ENCODE measurements at places on chromosomes 5 and 9. TPM values are rescaled to one million over a fixed set of nuclear protein-coding genes. Genes with fewer than 3 reads are reported as not detected.

DNA sequence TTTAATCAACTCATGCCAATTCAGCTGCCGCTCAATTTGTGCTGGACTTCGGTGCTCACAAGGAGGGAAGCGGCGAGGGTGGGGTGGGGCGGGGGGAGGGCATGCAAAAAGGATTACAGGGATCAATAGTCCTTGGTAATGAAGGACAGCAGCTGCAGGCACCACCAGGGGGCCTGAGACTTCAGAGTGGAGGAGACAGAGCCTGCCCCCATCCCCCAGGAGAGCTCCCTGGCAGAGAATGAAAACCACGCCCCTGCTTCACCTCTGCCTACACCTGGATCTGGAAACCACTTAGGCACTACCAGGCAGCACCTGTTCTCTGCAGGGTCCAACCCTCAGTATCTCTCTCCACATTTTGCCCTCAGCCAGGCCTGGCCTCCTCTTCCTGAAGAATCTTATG is 155.6 kb downstream of the TRIM32 start:
- H3K27ac ChIP-seq = no peak overlapping the region
- H3K36me3 ChIP-seq = no peaks in the 10 kb centered on the region
- H3K4me3 ChIP-seq = no peak overlapping the region
- no peak for DNase-seq
- no peaks in the 10 kb centered on the region for H3K4me1 ChIP-seq

DNA sequence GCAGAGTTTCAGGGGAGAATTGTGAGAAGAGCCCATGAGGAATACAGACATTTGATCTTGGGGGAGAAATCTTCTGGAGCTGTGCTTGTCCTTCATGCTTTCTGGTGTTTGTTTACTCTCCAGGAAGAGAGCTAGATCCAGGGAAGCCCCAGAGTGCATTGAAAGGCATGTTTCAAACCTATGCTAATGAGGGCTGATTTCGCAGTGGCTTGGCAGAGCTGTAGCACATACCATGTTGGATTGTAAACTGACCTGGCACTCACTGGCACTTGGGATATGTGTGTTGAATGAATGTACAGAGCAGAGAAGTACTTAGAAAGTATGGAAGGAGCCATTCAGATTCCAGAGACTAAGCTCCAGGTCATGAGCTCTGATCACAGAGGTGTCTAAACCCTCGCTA is 30.9 kb downstream of the TNFSF8 start:
- H3K27me3 ChIP-seq = no peaks in the 10 kb centered on the region
- H3K36me3 ChIP-seq = no peaks in the 10 kb centered on the region
- H3K27ac ChIP-seq = no peak overlapping the region
- DNase-seq = no peak

DNA sequence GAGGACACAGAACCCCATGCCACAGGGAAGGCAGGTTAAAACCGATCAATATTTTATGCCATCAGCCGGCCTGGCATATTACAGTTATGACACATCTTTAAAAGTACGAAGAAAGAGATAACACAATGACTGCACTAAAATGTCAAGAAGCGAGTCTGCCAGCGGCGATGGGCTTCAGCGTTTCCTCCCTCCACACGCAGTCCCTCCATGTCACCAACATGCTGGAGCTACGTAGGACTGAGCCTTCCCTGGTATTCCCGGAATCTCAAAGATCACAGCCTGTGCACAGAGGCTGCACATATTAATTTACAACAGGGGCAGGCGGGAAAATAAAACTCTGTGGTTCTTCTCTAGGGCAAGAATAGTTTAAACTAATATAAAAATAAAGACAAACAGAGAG is 257.7 kb downstream of the IRX1 start:
- DNase-seq = no peak
- H3K4me3 ChIP-seq = no peak overlapping the region
- no peaks in the 10 kb centered on the region for H3K4me1 ChIP-seq
- H3K36me3 ChIP-seq = no peaks in the 10 kb centered on the region
- H3K27me3 ChIP-seq = no peaks in the 10 kb centered on the region

DNA sequence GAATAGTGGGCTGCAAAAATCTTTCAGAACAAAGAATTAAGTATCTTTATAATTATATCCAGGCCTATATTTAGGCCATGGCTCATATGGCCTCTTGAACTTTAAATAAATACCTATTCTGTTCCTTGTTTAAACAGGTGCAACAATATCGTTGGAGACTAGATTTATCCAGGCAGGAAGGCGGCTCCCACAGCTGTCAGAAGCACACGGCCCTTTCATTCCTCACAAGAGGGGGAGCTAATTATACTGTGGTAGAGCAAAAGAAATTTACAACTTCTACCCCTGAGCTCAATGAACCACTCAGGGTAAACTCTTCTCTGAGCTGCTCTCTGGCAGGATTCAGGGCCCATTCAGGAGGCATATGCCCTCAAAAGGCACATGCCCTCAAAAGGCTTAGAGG is 31.3 kb downstream of the TMEM174 start:
- no peaks in the 10 kb centered on the region for H3K36me3 ChIP-seq
- no peak for DNase-seq
- no peak overlapping the region for H3K4me3 ChIP-seq
- no peaks in the 10 kb centered on the region for H3K4me1 ChIP-seq

GRCh38 chr9:110622368-110622767 is 42.8 kb upstream of the SVEP1 start:
- no peak for DNase-seq
- no peaks in the 10 kb centered on the region for H3K27me3 ChIP-seq
- no peak overlapping the region for H3K27ac ChIP-seq
- no peak overlapping the region for H3K4me3 ChIP-seq
- no peaks in the 10 kb centered on the region for H3K36me3 ChIP-seq

- no peaks in the 10 kb centered on the region for H3K36me3 ChIP-seq
- no peak overlapping the region for H3K4me3 ChIP-seq
- no peaks in the 10 kb centered on the region for H3K27me3 ChIP-seq
- H3K4me1 ChIP-seq = no peaks in the 10 kb centered on the region
Observed at GRCh38 chr5:14818931-14819790, 52.4 kb downstream of the ANKH start.

DNA sequence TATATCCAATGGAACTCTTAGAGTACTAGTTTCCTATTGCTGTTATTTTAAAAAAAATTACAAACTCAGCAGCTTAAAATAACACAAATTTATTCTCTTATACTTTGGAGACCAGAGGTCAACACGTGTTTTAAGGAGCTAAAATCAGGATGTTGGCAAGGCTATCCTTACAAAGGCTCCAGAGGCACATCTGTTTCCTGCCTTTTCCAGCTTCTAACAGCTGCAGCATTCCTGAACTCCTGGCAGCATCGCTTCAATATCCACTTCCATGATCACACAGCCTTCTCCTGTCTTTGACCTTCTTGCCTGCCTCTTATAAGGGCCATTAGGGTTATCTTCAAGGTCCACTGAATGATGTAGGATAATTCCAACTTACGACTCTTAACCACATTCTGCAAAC is 92.2 kb upstream of the CCNG1 start:
- no peaks in the 10 kb centered on the region for H3K36me3 ChIP-seq
- no peak overlapping the region for H3K27ac ChIP-seq
- no peak for DNase-seq
- H3K27me3 ChIP-seq = no peaks in the 10 kb centered on the region
- no peak overlapping the region for H3K4me3 ChIP-seq

GRCh38 chr5:38367410-38367809 is 109.1 kb downstream of the EGFLAM start:
- no peaks in the 10 kb centered on the region for H3K36me3 ChIP-seq
- DNase-seq = no peak
- no peak overlapping the region for H3K27ac ChIP-seq
- no peak overlapping the region for H3K4me3 ChIP-seq

GRCh38 chr5:152389208-152389849 is 15.8 kb downstream of the NMUR2 start:
- no peak overlapping the region for H3K27ac ChIP-seq
- DNase-seq = no peak
- no peaks in the 10 kb centered on the region for H3K36me3 ChIP-seq

GRCh38 chr5:71460693-71461092 is 5.2 kb downstream of the BDP1 start:
- H3K4me3 ChIP-seq = no peak overlapping the region
- no peaks in the 10 kb centered on the region for H3K27me3 ChIP-seq
- H3K4me1 ChIP-seq = peaks cover 26% of the 10 kb centered on the region
- H3K27ac ChIP-seq = no peak overlapping the region
- H3K36me3 ChIP-seq = peaks cover 36% of the 10 kb centered on the region

DNA sequence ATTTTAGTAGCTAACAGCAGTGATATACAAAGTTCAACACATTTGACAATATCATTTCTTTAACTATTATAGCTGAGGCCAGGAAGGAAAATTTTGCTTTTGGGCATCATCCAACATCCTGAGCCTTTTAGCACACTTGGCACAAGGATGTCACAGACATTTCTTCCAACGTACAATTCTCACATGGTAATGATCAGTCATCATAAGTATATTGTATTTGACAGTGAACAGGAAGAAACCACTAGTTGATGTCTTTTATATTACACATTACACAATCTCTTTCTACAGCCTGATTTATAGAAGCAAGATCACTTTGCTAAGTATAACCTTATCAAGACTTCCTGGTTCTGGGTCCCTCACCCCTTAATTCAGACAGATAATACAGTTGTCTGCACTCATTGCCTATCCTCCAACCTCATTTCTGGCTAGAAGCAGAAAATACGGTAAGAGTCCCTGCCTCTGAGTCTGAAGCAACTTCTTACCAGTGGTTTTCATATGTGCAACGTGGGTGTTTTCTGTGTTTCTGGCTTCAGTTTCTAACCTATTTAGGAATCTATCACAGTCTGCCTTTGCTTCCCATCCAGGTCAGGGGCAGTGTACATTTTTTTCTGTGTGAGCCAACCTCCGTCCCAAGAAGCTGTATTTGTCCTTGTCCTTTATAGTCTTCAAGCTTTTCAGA is 167.8 kb downstream of the PAM start:
- H3K27ac ChIP-seq = no peak overlapping the region
- DNase-seq = no peak
- peaks cover 6% of the 10 kb centered on the region for H3K36me3 ChIP-seq
- H3K4me3 ChIP-seq = no peak overlapping the region

- no peak overlapping the region for H3K27ac ChIP-seq
- no peak for DNase-seq
- peaks cover 42% of the 10 kb centered on the region for H3K27me3 ChIP-seq
- no peaks in the 10 kb centered on the region for H3K4me1 ChIP-seq
Observed at GRCh38 chr5:55218967-55219366, 8.1 kb downstream of the MCIDAS start.

GRCh38 chr5:133552925-133553525 is 59.3 kb downstream of the FSTL4 start:
- no peaks in the 10 kb centered on the region for H3K4me1 ChIP-seq
- H3K36me3 ChIP-seq = no peaks in the 10 kb centered on the region
- H3K4me3 ChIP-seq = no peak overlapping the region

DNA sequence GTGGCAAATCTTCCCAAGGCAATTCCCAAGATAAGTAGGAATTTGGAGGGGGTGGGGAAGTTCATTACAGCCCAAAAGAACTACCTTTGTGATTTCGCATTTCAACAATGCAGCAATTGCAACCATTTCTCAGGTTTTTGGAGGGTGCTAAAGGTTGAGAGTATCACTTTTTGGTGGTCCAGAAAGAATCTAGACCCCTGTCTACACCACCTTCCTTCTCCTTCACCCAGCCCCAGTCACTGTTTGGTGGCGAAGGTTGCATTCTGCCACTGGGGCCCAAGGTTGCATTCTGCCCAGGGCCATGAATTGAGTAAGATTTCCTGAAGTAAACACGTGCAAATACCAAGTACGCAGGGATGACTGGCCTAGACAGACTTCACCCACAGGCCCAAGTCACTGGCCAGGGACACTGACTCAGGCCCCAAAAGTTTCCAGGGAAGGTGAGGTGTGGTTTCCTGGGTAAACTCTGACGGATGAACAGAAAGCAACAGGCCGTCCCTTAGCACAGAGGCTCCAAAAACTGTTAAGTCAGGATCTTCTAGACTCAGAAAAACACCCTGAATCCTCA is 5.7 kb downstream of the PDE6A start:
- H3K27ac ChIP-seq = no peak overlapping the region
- H3K36me3 ChIP-seq = no peaks in the 10 kb centered on the region
- DNase-seq = no peak
- no peaks in the 10 kb centered on the region for H3K27me3 ChIP-seq
- H3K4me3 ChIP-seq = no peak overlapping the region

DNA sequence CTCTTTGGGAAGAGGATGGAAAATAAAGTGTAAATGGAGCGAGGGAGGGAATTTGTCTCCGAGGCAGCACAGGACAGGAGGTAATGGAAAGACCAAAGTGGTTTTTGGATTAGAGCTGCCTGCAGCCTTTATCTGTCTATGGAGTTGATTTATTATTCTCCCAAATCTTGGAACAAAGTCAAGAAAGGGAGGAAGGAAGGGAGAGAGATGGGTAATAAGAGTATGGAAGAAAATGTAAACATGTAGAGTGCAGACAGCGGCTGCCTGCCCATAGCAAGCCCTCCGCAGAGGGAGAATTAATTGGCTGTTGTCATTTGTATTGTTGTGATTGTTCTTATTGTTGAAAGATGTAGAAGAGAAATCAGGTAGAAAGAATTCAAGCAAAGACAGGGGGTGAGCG is 15.7 kb downstream of the KCNIP1 start:
- no peak for DNase-seq
- no peak overlapping the region for H3K27ac ChIP-seq
- H3K4me1 ChIP-seq = peaks cover 6% of the 10 kb centered on the region
- H3K4me3 ChIP-seq = no peak overlapping the region
- H3K27me3 ChIP-seq = no peaks in the 10 kb centered on the region
- H3K36me3 ChIP-seq = no peaks in the 10 kb centered on the region

- H3K4me1 ChIP-seq = peaks cover 5% of the 10 kb centered on the region
- DNase-seq = no peak
- no peak overlapping the region for H3K27ac ChIP-seq
Observed at GRCh38 chr9:22240619-22241018, 206.0 kb upstream of the DMRTA1 start.

- no peaks in the 10 kb centered on the region for H3K36me3 ChIP-seq
- H3K27me3 ChIP-seq = no peaks in the 10 kb centered on the region
- H3K4me1 ChIP-seq = peaks cover 11% of the 10 kb centered on the region
- no peak overlapping the region for H3K4me3 ChIP-seq
- no peak for DNase-seq
- H3K27ac ChIP-seq = no peak overlapping the region
Observed at GRCh38 chr5:122434205-122434970, 122.4 kb downstream of the SNCAIP start.

DNA sequence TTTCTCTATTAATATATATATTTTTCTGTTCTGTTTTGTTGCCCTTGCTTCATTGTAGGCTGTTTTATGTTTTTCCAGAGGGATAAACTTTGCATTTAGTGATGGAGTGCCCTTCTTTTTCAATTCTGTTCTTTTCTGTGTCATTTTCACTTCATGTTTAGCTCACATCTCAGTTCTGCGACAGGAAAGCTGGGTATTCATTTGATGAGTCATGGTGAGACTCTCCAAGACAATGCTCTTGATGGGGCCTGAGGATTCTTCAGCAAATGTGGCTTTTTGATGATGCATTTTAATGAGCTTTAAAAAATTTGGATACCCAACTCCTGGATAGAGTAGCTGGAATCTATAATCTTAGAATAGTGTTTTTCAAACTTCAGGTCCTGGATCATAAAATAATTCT is 56.5 kb upstream of the SPATA31D4 start:
- no peak overlapping the region for H3K27ac ChIP-seq
- H3K4me3 ChIP-seq = no peak overlapping the region
- no peaks in the 10 kb centered on the region for H3K36me3 ChIP-seq

HTR4 gene
- 16.1 TPM for total RNA-seq

TSC1 gene
- 36.5 TPM for total RNA-seq

HBEGF gene
- 4.7 TPM for total RNA-seq

GABRA1 gene
- total RNA-seq = not detected

C9orf50 gene
- total RNA-seq = 0.82 TPM

TEX48 gene
- not detected for total RNA-seq

C5orf46 gene
- total RNA-seq = not detected

FOXD4L6 gene
- total RNA-seq = not detected

DMRTA1 gene
- total RNA-seq = 2.1 TPM

MAMDC4 gene
- 2.8 TPM for total RNA-seq

ZFP37 gene
- 2.9 TPM for total RNA-seq

DBH gene
- total RNA-seq = not detected

CNTFR gene
- total RNA-seq = 3.0 TPM

NUTM2F gene
- not detected for total RNA-seq
